Stimulated activated CD8-positive, alpha-beta memory T cell treated with anti-CD3 and anti-CD28 coated beads, Interleukin-12 subunit alpha, Interleukin-12 subunit beta, amount 100 ng/mL, for 1 hour (primary cell): ENCODE measurements at places on chromosomes 3 and 15.

DNA sequence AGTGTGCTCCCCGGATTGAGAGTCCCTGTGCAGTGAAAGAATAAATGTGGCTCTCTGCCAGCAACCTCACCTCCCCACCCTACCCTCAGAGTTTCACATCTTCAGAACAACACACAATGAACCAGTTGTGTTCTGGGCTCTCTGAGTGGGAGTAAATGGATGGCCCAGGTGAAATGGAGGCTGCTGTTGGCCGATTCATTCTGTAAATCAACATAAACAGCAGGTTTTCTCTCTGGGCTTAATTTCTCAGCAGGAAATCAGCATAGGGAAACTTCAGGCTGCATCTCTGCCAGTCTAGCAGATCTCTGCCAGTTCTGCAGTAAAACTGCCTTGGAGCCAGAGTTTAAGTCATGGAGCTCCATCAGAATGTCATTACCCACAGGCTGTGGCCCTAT is 54.6 kb upstream of the FURIN start:
- DNase-seq: no peak

GRCh38 chr3:193590088-193590856 is 2.7 kb upstream of the OPA1 start:
- no peak for DNase-seq

GRCh38 chr3:117019082-117019713 is 309.6 kb downstream of the TUSC7 start:
- no peak for DNase-seq

GRCh38 chr3:132456571-132456970 is 39.3 kb downstream of the DNAJC13 start:
- no peak for DNase-seq

DNA sequence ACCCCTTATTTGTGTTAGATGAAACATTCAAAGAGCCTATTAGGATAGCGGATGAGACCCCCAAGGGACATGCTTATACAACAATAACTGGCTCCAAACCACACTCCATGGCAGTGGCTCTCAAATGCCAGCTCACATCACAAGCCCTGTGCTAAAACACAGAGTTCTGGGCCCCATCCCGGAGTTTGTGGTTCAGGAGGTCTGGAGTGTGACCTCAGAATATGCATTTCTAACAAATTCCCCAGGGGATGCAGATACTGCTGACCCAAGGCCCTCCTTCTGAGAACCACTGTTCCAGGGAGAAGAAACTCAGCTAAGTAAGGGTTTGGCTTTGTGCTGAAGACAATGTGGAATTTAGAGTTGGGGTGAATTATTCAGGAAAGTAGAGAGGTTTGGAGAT is 3.6 kb downstream of the CCRL2 start:
- no peak for DNase-seq

GRCh38 chr3:48558493-48559134 is 2.0 kb upstream of the PFKFB4 start:
- no peak for DNase-seq

DNA sequence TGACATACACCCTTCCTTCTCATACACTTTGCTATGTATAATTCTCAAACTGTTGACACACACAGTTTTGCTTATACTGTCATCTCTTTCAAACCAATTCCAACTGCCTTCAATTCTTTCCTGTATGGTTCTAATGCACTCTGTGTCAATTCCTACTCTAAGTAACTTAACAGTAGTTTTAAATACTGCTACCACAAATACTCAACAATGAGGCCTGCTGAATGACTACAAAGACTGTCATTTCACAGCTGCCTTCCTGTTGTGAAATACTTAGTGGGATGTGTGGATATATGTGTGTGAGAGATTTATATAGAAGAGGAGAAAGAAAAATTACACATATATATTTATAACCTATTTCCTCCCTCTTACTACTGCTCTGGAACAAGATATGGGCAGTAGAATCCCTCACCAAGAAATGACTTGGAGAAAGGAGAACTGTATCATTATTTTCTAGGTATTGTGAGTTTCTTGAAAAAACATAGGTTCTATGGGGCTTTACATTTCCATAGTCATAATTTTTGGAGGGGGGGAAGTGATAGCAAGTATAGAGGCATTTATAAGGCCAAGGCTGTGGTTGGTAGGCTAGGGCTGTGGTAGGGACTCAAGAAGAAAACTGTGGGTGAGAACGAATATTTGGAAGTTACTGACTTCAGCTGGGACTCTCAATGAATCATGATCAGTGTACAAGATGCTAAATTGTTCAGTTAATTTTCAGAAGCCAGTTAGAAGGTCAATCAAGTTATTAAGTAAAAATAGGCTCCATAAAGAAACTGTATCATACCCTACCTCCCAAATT is 88.7 kb downstream of the ANKRD28 start:
- no peak for DNase-seq

- DNase-seq: no peak
Measured at GRCh38 chr3:143201870-143202752, 82.5 kb downstream of the CHST2 start.

GRCh38 chr3:29207427-29207826 is 73.4 kb upstream of the RBMS3 start:
- DNase-seq: no peak

DNA sequence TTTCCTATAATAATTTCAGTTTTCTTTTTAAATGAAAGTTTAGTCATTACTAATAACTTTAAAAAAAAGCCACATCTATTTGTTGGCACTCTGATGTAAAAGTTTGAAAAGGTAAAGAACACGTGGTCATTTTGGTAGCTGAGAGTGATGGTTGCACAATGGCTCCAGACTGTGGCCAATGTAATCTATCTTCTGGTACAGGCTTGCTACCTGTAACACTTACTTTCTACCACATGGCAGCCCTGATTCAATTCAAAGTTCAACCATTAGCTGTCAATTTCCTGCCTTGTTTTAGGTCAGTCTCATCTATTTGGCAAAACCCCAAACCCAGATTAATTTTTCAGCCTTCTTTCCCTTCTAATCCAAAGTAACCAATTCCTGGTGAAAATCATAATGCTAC is 126.1 kb downstream of the TUSC7 start:
- no peak for DNase-seq

DNA sequence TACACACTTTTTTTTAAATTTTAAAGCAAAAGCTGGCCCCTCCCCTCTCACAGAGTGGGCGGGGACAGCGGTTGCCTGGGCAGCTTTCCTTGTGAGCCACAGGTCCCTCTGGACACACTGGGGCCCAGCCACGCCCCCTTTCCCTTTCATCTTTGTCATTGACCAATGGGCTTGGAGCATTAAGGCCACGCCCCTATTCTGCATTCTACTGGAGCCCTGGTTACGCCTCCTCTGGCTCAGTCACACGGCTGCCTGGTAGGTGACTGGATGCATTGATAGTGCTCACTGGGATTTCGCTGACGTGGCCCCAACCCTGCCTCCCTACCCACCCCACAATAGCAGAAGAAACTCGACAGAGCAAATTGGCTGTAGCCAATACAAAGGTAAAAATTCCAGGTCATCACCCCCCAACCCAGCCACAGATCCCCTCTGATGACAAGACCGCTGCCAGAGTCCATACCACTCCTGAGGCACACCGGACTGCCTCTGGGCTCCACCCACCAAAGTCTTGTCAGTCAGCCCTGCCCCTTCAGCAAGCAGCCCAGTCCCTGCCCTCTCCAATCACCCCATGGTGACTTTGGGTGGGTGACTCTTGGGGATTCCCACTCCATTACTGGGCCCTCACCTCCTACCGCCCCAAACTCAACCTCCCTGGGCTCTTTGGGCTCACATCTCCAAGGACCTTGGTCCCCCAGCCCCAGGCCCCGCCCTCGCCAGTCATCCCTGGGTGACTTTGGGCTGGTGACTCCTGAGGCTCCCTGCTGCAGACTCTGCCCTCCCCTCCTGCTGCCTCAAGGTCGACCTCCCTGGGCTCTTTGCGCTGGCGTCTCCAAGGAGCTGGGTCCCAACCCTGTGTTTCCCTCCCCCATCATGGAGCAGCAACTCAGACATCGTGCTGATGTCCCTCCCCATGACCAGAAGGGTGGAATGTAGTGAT is 112.2 kb upstream of the FAN1 start:
- DNase-seq: no peak

DNA sequence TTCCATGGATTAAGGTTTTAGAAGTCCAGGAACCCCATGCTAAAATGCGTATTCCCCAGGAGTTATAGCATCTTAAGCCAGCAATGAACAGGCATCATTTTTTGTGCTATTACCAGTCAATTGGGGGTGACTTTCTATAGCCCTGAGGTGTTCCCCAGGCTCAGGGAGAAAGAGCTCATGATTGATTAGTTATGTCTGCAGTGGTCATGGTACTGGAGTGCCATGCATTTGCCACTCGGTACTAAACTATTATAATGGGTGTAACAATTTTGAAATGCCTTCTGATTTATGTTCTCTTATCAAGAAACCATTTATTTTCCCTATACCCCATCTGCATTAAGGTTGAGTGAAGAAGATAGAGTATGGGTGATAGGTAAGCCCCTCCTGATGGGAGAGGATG is 11.9 kb downstream of the LRRC31 start:
- DNase-seq: no peak

DNA sequence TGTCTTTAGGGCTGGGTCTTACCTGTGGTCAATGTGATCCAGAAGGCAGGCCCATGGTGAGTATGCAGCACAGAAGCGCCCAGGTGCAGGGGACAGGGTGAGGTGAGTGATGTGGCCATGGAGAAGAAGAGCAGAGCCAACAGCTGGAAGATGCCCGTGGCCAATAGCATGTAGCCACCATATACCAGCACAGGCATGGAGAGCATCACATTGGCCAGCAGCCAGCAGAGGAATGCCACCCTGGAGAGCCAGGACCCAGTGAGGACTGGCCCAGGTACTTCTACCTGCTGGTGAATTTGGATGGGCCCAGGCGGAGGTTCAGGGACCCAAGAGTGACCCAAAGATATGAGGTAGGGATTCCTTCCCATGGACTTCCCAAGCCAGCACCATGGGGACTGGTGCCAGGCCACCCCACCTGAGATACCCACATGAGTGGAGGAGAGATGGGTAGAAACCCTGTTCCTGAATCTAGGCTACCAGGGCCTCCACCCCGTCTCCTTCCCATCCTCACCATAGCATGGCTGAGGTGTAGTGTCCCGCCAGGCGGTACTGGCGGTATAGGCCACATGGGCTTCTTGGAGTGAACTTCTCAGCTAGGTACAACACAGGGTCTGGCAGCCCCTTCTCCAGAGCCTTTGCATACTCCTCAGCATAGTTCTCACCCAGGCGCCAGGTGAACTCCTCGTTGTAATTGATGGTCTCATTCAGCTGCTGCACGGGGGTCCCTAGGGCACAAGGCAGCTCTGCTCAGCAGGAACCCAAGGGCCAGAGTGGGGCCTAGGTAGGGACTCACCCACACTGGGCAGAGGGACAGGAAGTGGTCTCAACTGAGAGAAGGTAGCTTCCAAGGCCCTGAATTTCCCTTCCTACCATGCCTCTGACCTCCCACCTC is 6.2 kb downstream of the DUOXA2 start:
- DNase-seq: no peak

GRCh38 chr15:41788262-41788661 is 14.0 kb downstream of the MAPKBP1 start:
- no peak for DNase-seq

DNA sequence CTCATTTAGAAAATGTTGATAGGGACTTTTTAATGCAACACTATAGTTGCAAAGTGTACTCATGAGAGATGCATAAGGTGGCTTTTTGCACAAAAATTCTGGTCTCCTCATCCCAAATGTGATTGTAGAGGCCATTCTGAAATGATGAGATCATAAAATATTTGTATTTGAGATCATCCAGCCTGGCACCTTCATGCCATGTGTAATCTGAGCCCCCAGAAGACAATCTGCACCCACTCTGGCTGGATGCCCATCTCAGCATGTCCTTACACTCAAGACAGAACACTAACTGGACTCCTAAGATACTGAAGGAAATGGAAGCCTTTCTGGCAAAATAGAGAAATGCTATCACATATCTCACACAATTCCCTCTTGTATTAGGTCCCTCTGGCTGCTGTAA is 49.2 kb downstream of the SLC7A14 start:
- no peak for DNase-seq

- no peak for DNase-seq
Measured at GRCh38 chr3:194203482-194204041, 67.6 kb downstream of the HES1 start.

DNA sequence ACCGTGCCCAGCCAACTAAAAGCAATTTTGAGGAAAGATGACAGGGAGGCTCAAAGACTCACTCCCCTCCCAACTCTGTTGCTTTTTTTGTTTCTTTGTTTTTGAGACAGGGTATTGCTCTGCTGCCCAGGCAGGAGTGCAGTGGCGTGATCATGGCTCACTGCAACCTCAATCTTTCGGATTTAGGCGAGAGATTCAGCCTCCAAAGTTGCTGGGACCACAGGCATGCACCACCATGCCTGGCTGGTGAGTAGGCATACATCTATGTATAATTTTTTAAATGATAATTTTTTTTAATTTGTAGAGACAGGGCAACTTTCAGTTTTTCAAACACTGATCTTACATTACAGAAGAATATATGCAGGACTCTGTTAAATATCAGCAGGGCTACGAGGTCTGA is 15.8 kb upstream of the THUMPD3 start:
- DNase-seq: no peak

- no peak for DNase-seq
Measured at GRCh38 chr3:164222197-164222596, 856.1 kb downstream of the SI start.

DNA sequence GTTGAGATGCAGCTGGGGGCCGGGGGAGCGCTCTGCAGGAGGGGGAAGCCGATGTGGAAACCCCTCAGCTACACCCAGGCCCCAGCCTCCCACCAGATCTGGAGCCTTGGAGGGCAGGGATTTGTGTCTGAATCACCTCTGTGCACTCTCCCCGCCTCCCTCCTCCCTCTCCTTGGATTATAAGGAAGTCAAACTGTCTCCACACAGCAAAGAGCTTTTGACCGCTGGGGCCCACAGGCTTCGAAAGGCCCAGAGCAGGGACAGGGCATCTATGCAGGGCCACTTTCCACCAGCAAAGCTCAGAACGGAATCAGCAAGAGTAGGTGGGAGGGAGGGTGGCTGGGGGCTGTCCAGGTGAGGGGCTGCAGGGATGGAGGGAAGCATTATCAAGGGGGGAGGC is 68.9 kb downstream of the IQSEC1 start:
- no peak for DNase-seq

- no peak for DNase-seq
Measured at GRCh38 chr3:51974963-51975851, at the start of gene ABHD14A. TSS of gene ABHD14A (plus strand) at chr3:51975064. CDS start at chr3:51975136, 72 bp downstream.

DNA sequence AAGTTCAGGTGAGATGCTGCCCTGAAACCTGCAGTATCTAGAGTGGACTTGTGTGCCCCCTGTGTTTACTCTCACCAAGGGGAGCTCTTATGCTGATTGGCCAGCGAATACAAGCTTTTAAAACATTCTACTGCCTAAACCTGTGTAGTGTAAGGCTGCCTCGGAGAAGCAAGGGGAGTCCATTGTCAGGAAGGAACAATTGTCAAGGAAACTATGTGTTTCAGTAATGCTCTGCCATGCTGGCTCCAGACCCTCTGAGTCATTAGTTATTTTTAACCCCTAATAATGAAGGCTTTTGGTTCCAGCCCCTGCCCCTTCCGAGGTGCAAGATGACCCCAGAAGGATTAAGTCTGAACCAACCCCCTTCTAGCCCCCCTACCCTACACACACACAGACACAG is 66.1 kb upstream of the CHMP2B start:
- no peak for DNase-seq

GRCh38 chr3:39378088-39378487 is 5.1 kb upstream of the SLC25A38 start:
- peak; percentile 40 for DNase-seq

- no peak for DNase-seq
Measured at GRCh38 chr3:94004301-94004910, 24.0 kb downstream of the STX19 start.
